ENCODE measurements at places on chromosomes 13 and 19.
A peak's percentile ranks its signal among the peaks of the same experiment; 100 is the strongest.

DNA sequence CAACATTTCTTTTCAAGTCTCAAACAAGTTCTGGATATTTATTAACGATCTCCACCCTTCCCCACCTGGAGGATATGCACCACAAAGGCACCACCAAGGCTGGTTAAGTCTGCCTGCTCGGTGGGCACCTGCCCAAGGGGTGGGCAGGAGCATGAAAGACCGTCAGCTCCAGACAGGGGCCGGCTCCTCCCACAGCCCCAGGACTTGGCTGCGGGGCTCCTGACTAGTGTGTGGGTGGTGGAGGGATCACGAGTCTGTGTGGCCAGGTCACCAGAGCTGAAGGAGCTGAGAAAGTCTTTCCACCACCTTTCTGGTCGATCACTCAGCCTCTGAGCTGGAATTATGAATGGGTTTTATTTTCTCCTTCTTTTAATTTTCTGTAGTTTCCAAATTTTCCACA is 7.8 kb downstream of the SLC7A1 start:
- no peak for DNase-seq

GRCh38 chr19:45733160-45733810 is at the start of gene MEIOSIN:
Gene MEIOSIN, plus strand, starts transcription at chr19:45733439. Its CDS starts 1,938 bp downstream, at chr19:45735377.
- DNase-seq, result no peak

DNA sequence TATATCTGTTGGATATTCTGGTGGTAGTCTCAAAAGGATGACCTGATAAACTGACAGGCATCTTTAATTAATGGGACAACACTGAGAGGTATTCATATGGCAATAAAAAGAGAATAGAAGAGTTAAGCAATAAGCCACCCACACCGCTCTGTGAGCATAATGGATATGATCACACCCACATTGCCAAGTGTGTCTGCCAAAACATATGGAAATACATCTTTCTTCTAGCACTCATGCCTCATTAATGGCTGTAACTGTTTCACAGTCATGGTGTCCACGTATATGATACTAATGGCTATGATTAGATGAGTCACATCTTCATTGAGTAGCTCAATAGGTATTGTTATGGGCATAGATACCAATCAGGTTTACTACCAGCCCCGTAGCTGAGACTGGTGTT is 13.1 kb downstream of the IGFL3 start:
- no peak for DNase-seq

GRCh38 chr13:32150239-32150638 is 118.7 kb downstream of the FRY start:
- DNase-seq, result no peak

DNA sequence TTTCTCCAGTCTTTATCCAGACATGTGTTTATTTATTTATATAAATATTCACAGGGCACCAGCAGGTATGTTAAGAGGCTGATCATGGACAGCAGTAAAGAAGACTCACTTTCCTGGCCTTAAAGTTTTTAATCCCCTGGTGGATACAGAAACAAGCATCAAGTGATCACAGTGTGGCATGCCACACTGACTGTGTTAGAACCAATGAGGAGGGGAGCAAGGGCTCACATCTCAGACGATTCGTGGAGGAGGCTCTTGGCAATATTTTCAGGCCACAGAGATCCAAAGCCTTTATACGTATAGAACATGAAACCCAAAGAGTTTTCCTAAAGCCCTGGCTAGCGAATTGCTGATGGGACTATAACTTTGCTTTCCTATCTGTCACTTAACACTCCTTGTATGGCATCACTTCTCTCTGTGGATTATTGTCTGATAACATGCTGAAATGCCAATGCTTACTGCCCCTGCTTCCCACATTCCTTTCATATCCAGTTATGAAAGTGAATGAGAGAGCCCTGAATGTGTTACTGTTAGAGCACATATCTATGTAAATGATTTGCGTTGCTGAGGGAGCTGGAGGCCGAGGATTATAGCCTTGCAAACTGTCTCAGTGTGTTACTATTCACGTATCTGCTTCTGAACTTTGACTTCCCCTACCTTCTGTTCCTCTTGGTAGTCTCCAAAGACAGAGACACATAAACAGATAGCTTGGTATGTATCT is 37.6 kb downstream of the POLR1D start:
- DNase-seq, result peak; percentile 59

- DNase-seq, result no peak
Measured at GRCh38 chr13:86920961-86921360, 750.2 kb upstream of the SLITRK5 start.

GRCh38 chr13:42991898-42992763 is at the start of gene EPSTI1:
Gene EPSTI1, minus strand, starts transcription at chr13:42992241. Its CDS starts 76 bp downstream, at chr13:42992165.
- DNase-seq, result peak; percentile 44

DNA sequence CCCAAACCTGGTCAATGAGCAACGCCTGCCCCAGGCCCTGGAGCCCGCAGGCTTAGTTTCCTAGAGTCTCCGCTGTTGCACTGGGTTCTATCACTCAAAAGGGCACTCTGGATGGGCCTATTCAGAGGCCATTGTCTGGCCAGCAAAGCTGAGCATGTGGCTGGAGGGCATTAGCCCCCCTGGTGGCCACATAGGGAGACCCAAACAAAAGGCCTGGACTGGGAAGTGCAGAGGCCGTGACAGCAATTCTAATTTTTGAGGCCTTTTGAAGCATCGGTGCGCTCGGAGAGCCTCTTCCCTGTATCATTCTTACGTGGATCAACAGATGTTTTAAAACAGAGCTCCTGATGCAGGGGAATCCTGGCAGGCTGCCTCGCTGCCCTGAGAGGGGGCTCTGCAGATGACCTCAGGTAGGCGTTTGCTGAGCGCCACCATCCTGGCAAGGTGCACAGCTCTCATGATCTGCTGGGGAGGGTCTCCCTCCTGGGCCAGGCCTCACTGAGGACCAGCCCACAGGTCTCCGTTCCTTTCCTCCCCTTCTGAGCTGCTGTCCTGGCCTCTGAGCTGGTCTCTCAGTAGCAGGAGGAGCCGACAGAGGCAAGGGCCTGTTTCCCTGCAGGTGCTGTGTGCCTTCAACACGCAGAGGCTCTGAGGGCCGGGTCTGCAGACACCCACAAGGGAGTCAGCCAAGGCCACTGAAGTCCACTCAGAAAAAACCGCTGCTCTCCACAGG is 190.5 kb downstream of the URI1 start:
- no peak for DNase-seq

- no peak for DNase-seq
Measured at GRCh38 chr13:43295825-43296564, 272.6 kb downstream of the DNAJC15 start.

DNA sequence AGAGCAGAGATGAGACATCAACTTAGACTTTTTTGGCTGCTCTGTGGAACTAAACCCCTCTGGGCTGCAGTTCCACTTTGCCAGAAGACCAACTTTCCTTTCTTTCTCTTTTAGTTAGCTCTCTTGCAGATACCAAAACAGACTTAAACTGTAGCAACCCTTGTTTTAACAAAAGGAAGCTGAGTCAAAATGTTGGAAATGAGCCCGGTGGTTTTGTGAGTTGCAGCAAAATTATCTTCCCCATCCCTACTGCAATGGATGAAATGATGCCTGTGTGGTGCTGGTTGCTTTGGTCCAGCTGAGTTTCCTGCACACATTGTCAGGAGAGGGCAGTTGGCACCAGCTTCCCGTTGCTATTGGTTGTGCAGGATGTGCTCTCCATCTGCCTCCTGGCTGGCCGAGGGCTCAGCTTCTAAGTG is 115.3 kb downstream of the LRCH1 start:
- no peak for DNase-seq

DNA sequence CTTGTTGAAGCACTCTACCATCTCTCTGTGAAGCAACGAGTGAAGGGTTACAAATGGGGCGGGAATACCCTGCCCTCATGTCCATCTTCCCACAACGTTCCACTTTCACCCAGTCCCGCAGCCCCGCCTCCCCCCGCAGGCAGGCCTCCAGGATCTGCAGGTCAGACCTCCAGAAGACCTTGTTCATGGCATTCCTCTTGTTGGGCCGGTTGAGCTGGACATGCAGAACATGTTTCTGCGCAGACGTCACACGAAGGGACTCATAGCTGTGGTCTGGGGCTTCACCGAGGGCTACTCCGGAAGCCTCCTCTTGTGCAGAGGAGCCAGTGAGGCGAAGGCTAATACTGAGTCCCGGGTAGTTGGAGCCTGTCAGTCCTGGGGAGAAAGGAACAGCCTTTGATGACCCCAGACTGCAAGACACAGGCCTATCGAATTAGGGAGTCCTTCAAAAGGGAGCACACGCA is 420 bp downstream of the ECH1 start:
- DNase-seq, result peak; percentile 41

- no peak for DNase-seq
Measured at GRCh38 chr13:59710996-59711701, 452.6 kb downstream of the DIAPH3 start.

GRCh38 chr13:92512852-92513251 is 713.8 kb upstream of the GPC6 start:
- no peak for DNase-seq

DNA sequence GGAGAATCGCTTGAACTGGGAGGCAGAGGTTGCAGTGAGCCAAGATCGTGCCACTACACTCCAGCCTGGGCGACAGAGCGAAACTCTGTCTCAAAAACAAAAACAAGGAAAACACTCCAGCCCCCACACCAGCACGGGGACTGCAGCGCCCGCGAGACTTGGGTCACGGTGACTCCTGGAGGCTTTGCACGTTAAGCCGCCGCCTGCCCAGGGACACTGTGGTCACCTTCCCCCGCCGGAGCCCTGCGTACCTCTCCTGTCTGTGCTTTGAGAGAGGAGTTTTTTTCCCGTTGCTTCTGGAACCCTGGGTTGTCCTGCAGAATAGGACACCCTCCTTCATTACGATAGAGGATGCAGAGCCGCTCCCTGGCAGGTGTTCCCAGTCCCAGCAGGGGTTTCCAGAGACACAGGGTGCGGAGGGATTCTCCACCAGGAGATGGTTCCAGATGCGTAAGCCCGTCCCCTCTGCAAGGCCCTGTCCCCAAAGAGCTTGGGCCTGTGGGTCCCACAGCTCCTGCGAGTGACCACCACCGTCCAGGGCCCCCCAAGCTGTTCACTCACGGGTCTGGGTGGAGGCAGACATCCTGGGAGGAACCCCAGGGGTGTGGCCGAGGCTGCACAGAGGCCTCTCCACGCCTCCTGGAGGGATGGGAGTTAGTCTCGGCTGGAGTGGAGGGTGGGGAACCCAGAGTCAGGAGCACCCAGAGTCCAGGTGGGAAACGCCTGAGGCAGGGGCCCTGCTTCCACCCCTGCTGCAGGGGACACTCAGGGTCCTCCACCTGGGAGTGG is 42.8 kb upstream of the NDUFS7 start:
- DNase-seq, result no peak

DNA sequence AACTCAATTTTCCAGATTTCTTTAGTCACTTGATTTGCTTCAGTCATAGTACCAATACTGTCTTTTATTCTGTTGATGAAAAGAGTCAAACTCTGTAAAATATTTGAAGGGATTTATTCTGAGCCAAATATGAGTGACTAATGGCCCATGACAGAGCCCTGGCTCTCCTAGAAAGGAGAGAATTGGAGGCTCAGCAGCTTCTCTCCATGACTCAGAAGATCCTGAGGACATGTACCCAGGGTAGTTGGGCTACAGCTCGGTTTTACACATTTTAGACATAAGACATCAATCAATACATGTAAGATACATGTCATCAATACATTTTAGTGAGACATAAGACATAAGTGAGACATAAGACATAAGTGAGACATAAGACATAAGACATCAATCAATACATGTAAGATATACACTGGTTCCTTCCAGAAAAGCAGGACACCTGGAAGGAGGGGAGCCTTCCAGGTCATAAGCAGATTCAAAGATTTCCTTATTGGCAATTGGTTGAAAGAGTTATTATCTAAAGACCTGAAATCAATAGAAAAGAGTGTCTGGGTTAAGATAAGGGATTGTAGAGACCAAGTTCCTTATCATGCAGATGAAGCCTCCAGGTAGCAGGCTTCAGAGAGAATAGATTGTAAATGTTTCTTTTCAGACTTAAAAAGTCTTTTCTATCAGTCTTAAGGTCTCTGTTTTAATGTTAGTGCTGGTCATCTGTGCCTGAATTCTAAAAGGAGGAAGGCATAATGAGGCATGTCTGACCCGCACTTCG is 179.8 kb upstream of the RFC3 start:
- no peak for DNase-seq

- no peak for DNase-seq
Measured at GRCh38 chr13:113971471-113972231, 2.2 kb downstream of the C13orf46 start.

- no peak for DNase-seq
Measured at GRCh38 chr13:36362251-36362650, 16.1 kb upstream of the SPART start.

GRCh38 chr19:18453269-18454024 is 15.5 kb upstream of the ISYNA1 start:
- no peak for DNase-seq

- DNase-seq, result no peak
Measured at GRCh38 chr19:29674374-29675119, 9.3 kb downstream of the PLEKHF1 start.

DNA sequence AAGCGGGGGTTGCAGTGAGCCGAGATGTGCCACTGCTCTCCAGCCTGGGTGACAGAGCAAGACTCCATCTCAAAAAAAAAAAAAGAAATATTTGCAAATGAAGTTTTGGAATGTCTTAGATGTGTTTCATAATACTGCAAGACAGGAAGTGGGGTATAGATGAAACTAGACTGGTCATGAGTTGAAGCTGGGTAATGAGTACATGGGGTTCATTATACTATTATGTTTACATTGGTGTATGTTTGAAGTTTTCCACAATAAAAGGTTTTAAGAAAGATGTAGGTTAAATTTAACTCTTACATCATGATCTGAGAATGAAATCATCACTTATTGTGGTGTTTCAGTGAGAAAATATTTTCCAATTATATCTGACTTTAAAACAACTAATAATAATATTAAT is 19.0 kb downstream of the FNDC3A start:
- no peak for DNase-seq

GRCh38 chr13:26012995-26013394 is 38.8 kb downstream of the SHISA2 start:
- DNase-seq, result no peak

DNA sequence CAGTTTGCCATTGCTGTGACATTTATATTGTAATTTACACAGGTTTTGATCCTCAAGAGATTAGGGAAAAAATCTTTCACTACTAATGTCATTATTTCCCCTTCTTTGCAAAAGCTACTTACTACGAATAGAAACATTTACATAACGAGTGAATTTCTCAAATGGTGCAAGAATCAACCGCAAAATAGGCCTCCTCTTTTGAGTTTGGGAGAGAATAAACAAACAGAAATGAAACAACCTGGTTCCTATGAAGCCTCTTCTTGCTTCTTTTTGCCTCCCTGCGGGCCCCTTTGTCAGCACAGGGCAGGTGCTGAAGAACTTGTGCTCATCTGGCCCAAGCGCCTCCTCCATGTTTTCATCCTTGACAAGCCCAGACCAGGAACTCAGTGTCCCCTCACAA is 10.1 kb upstream of the GJA3 start:
- DNase-seq, result no peak

GRCh38 chr13:65417953-65418352 is 1812.2 kb downstream of the PCDH9 start:
- no peak for DNase-seq

GRCh38 chr19:4042064-4042730 is 24.5 kb downstream of the ZBTB7A start:
- DNase-seq, result no peak
